ENCODE measurements at places on chromosomes 16 and 17. TPM values are rescaled to one million over a fixed set of nuclear protein-coding genes. Genes with fewer than 3 reads are reported as not detected.

SLC35G6 gene
- not detected for total RNA-seq

DNA sequence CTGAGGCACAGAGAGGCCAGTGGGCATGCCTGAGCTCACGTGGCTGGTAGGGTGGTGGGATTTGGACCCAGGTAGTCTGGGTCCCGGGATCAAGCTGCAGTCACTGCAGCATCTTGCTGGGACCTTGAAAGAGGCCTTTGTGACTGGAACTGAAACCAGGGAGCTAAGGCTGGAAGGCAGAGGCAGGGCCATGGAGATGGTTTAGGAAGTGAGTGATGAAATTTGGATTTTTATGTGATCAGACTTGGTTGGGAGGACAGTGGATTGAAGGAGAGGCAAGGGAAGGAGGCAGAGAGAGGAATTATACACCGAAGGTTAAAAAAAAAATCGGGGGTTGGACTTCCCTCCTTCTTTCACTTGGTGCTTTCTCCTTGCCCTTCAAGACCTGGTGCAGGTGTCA is 255.4 kb upstream of the CACNG5 start:
- H3K4me3 ChIP-seq, result no peak overlapping the region
- H3K27ac ChIP-seq, result peak overlapping the region; percentile 45
- H3K27me3 ChIP-seq, result no peaks in the 10 kb centered on the region
- no peak for DNase-seq

DNA sequence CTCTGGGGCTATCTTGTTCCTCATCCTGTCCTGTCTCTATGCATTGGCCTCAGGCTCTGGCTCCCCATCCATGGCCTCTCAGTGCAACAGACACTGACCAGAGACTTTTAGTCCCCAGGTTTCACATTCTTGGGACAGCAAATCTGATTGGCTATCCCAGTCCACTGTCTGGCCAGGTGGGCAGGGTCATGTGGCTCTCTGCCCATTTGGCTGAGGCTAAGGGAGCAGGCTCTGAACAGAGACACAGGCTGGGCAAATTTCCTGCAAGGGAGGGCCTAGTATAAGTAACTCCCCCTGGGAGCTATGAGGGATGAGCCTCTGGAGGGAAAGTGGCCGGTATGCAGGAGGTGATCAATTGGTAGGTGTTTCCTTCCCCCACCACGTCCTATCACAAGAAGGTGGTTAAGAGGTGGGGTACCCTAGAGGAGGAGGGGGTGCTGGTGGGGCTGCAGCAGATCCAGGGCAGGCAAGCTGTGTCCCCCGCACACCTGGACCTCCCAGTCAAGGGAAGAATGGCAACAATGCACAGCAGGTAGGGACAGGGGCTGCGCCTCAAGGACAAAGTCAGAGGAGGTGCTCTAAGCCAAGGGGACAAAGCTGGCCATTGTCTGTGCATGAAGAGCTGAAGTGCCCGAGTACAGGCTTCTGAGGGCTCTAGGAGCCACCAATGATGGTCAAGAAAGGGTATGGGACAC is 13.2 kb downstream of the XYLT2 start:
- no peak for DNase-seq
- peaks cover 11% of the 10 kb centered on the region for H3K36me3 ChIP-seq
- no peaks in the 10 kb centered on the region for H3K4me1 ChIP-seq
- no peaks in the 10 kb centered on the region for H3K27me3 ChIP-seq
- H3K4me3 ChIP-seq, result no peak overlapping the region

PSMB3 gene
- 116 TPM for total RNA-seq

DNA sequence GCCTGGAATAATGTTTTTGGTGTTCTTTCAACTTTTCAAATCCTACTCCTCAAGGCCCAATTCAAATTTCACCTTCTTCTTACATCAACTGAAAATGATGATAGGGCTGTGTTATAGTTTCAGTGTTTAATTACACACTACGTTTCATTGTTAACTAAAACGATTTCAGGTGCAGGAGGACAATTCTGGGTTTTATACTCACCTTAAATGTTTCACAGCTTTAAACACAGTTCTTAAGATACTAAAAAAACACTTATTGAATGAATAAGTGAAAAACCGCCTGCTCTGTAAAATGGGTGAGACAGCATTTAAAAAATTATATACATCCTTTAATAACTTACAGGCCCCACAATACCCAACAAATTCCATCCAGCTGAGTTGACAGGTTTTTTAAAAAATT is 6.2 kb upstream of the MPHOSPH6 start:
- H3K36me3 ChIP-seq, result no peaks in the 10 kb centered on the region
- H3K27ac ChIP-seq, result no peak overlapping the region
- no peaks in the 10 kb centered on the region for H3K27me3 ChIP-seq
- no peak overlapping the region for H3K4me3 ChIP-seq

STH gene
- not detected for total RNA-seq

DNA sequence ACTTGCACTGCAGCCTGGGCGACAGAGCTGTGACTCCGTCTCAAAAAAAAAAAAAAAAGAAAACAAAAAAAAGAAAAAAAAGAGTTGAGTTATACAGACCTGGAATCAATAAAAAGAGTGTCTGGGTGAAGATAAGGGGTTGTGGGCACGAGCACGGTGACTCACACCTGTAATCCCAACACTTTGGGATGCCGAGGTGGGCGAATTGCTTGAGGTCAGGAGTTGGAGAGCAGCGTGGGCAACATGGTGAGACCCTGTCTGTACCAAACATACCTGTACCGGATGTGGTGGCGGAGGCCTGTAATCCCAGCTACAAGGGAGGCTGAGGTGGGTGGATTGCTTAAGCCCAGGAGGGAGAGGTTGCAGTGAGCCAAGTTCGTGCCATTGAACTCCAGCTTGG is 1.3 kb upstream of the TRAP1 start:
- no peak overlapping the region for H3K4me3 ChIP-seq
- H3K4me1 ChIP-seq, result peaks cover 8% of the 10 kb centered on the region
- H3K36me3 ChIP-seq, result no peaks in the 10 kb centered on the region
- DNase-seq, result no peak
- H3K27ac ChIP-seq, result no peak overlapping the region
- no peaks in the 10 kb centered on the region for H3K27me3 ChIP-seq

GRCh38 chr17:80701730-80702129 is 157.1 kb downstream of the RPTOR start:
- H3K4me3 ChIP-seq, result no peak overlapping the region
- no peaks in the 10 kb centered on the region for H3K27me3 ChIP-seq
- no peaks in the 10 kb centered on the region for H3K36me3 ChIP-seq
- DNase-seq, result no peak
- no peaks in the 10 kb centered on the region for H3K4me1 ChIP-seq
- H3K27ac ChIP-seq, result no peak overlapping the region

- no peaks in the 10 kb centered on the region for H3K36me3 ChIP-seq
- no peak overlapping the region for H3K4me3 ChIP-seq
- H3K27me3 ChIP-seq, result no peaks in the 10 kb centered on the region
- no peaks in the 10 kb centered on the region for H3K4me1 ChIP-seq
These were observed 11.9 kb downstream of the MT4 start for GRCh38 chr16:56576585-56577299.

PLA2G10 gene
- total RNA-seq, result not detected

CRK gene
- 52.6 TPM for total RNA-seq

GRCh38 chr17:76685846-76686245 is 24.9 kb downstream of the MXRA7 start:
- no peak overlapping the region for H3K27ac ChIP-seq
- no peak overlapping the region for H3K4me3 ChIP-seq
- H3K36me3 ChIP-seq, result no peaks in the 10 kb centered on the region
- no peak for DNase-seq
- no peaks in the 10 kb centered on the region for H3K27me3 ChIP-seq
- no peaks in the 10 kb centered on the region for H3K4me1 ChIP-seq

GRCh38 chr17:39014044-39014794 is 47.0 kb upstream of the FBXO47 start:
- H3K27ac ChIP-seq, result no peak overlapping the region
- DNase-seq, result no peak
- H3K36me3 ChIP-seq, result no peaks in the 10 kb centered on the region
- H3K4me1 ChIP-seq, result no peaks in the 10 kb centered on the region
- H3K4me3 ChIP-seq, result no peak overlapping the region

DNA sequence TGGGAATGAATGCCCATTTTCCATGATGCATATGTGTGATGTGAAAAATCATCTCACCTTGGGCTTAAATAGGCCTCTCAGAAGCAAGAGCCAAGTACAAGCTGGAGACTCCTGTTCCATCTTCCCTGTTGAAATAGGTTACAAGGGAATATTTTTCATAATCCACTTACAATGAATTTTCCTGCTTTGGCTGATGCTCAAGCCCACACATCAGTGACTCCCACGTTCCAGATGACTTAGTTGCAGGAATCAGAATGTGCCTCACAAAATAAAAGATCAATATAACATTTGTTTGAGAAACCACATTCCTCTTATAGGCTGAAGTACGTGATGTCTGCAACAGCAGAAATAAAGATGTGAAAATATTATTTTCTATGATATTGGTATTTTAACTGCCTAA is 24.1 kb downstream of the ANKFN1 start:
- H3K4me3 ChIP-seq, result no peak overlapping the region
- H3K36me3 ChIP-seq, result no peaks in the 10 kb centered on the region
- DNase-seq, result no peak
- H3K27me3 ChIP-seq, result no peaks in the 10 kb centered on the region

TPSB2 gene
- total RNA-seq, result 31.8 TPM

DNA sequence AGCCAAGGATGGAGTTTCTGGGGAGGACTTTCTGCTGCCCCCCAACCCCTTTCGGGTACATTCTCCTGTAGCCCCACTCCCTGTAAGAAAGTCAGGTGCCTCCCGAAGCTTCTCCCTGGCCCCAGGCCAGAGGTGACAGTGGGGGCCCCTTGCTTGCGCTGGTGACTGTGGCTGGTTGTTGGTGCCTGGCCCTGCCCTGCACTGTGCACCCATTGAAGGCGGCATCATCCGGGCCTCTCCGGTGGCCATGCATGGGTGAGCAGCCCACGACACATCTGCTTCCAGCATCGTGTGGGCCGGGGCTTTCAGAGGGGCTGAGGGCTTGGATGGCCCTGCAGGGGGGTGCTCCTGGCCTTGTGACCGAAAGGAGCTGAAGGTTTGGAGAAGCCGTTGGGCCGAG is 297.0 kb downstream of the SEC14L1 start:
- H3K27ac ChIP-seq, result no peak overlapping the region
- no peaks in the 10 kb centered on the region for H3K36me3 ChIP-seq
- H3K27me3 ChIP-seq, result no peaks in the 10 kb centered on the region
- peaks cover 23% of the 10 kb centered on the region for H3K4me1 ChIP-seq
- no peak overlapping the region for H3K4me3 ChIP-seq

- H3K27me3 ChIP-seq, result no peaks in the 10 kb centered on the region
- no peaks in the 10 kb centered on the region for H3K36me3 ChIP-seq
- no peaks in the 10 kb centered on the region for H3K4me1 ChIP-seq
- H3K27ac ChIP-seq, result no peak overlapping the region
These were observed 6.7 kb downstream of the ERI2 start for GRCh38 chr16:20799599-20799998.

- no peaks in the 10 kb centered on the region for H3K27me3 ChIP-seq
- no peaks in the 10 kb centered on the region for H3K36me3 ChIP-seq
- H3K4me1 ChIP-seq, result no peaks in the 10 kb centered on the region
- DNase-seq, result no peak
These were observed 38.5 kb upstream of the NKD1 start for GRCh38 chr16:50509521-50510341.

SULT1A4 gene
- 2.5 TPM for total RNA-seq

KRTAP1-1 gene
- 1.4 TPM for total RNA-seq

DNA sequence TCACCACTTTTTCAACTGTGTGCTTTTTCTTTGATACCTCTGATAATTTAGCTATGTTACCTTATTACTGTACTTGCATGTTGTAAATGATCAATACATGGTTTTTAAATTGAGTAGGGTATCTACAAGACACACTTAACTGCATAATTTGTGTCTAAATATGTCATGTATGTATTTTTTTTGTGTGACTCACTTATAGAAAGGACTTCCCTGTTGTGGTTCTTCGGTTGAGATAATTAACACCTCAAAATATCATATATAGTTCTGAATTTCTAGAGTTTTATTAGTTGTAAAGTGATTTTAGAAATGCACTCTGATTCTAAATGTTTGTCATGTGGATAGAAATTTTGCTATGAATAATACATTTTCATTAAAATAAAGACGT is 14.5 kb upstream of the KRT222 start:
- H3K27me3 ChIP-seq, result no peaks in the 10 kb centered on the region
- no peaks in the 10 kb centered on the region for H3K4me1 ChIP-seq

GRCh38 chr16:80720804-80721371 is 83.5 kb downstream of the CDYL2 start:
- no peak overlapping the region for H3K4me3 ChIP-seq
- H3K27me3 ChIP-seq, result no peaks in the 10 kb centered on the region
- DNase-seq, result no peak
- no peak overlapping the region for H3K27ac ChIP-seq
- H3K36me3 ChIP-seq, result no peaks in the 10 kb centered on the region

- no peaks in the 10 kb centered on the region for H3K27me3 ChIP-seq
- H3K4me3 ChIP-seq, result peak overlapping the region; percentile 14
- no peak overlapping the region for H3K27ac ChIP-seq
- DNase-seq, result no peak
- H3K36me3 ChIP-seq, result no peaks in the 10 kb centered on the region
These were observed 1.6 kb downstream of the AHSP start for GRCh38 chr16:31529108-31529936.

DNA sequence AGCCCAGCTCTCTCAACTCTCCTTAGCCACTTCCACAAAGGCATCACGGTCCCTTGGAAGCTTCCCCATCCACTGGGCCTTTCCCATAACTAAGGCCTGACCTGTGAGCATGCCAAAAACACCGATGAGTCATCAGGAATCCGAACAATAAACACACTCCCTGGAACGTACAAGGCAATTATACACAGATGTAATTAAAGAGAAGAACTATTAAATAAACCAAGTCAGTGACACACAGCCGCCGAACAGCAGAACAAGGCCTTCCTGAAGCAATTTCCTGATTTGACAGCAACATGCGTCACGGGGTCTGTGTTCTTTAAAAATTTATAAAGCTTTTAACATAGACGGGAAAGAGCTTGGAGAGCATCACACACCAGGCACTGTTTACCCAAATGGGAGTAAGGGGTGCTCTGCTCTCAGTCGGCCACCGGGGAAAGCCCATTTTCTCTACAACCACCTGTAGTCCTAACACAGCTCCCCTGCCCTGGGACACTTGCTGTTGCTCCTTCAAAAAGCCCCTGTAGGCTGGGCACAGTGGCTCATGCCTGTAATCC is 29.4 kb downstream of the COG7 start:
- no peaks in the 10 kb centered on the region for H3K27me3 ChIP-seq
- H3K36me3 ChIP-seq, result no peaks in the 10 kb centered on the region
- H3K27ac ChIP-seq, result peak overlapping the region; percentile 94
- no peak overlapping the region for H3K4me3 ChIP-seq
- H3K4me1 ChIP-seq, result peaks cover 12% of the 10 kb centered on the region

GRCh38 chr17:30378241-30378824 is 394 bp upstream of the CPD start:
- H3K4me3 ChIP-seq, result peak overlapping the region; percentile 92
- no peaks in the 10 kb centered on the region for H3K36me3 ChIP-seq
- H3K27me3 ChIP-seq, result no peaks in the 10 kb centered on the region
- H3K27ac ChIP-seq, result peak overlapping the region; percentile 87
- peaks cover 8% of the 10 kb centered on the region for H3K4me1 ChIP-seq

SULT1A1 gene
- 17.6 TPM for total RNA-seq

GRCh38 chr16:85687651-85688471 is 893 bp downstream of the GINS2 start:
- H3K27ac ChIP-seq, result no peak overlapping the region
- H3K36me3 ChIP-seq, result no peaks in the 10 kb centered on the region
- peaks cover 9% of the 10 kb centered on the region for H3K4me1 ChIP-seq
- DNase-seq, result no peak

Measured in prostate gland (tissue), 2 donors.